ENCODE measurements at places on chromosomes 6 and 20.

DNA sequence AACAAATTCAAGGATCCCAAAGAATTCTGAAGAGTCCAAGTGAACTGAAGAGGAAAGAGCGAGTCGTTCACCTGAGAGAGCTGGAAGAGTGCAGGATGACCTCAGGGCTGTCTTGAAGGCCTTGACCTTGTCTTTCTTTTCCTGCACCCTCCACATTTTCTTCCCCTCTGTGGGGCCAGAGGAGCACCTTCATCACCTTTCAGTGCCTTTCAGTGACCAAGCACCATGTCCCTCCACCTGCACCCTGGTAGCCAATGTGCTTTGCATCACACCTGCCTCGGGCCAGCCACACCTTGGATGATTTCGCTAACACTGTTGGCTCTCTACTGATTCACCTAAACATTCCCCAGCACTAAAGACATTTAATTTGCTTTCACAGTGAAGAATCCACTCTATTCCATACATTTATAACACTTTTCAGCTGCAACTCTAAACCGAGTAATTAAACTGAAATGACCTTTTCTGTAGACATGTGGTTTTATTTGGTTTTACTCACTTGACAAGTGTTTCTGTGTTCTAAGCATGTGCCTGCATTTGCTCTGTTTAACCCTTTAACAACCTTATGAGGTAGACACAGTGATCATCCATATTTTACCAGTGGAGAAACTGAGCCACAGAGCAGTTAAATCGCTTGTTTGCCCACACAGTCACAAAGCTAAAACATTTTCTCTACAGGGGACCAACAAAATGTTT lies 121.3 kb upstream of the CST7 start:
- DNase-seq, result no peak

DNA sequence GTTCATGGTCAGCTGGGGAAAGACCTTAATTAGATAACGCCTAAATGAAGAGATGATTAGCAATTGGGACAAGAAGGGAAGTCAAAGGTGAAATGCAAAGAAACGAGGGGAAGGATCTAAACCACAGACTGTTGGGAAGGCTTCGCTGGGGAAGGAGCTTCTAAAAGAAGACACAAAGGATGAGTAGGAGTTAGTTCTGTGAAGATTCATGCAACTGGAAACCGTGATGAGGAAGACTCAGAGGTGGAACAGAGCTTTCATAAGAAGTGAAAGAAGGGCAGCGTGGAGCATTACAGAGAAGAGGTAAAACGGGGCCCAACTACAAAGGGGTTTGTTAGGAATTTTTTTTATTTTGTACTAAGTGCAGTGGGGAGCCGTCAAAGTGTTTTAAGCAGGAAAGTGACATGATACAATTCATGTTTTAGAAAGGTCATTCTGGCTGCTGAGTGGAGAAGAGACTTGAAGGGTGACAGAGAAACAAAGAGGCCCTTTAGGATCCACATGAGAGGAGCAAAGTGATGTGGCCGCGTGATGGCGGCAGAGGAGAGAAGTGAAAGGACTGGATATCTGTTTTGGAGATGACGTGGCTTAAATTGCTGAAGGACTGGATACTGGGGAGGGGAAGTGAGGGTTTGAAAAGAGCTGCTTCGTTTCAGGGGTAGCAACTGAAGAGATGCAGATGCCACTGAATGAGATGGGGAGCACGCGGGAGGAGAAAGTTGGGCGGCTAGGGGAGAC lies 33.6 kb downstream of the TTI1 start:
- DNase-seq, result no peak

- DNase-seq, result peak; percentile 31
Observed at GRCh38 chr6:83853178-83854000, at the start of gene RIPPLY2. Gene RIPPLY2 (plus strand): TSS chr6:83853360. CDS start chr6:83853417, 57 bp downstream.

GRCh38 chr6:57305761-57306160 lies 11.7 kb upstream of the PRIM2 start:
- no peak for DNase-seq

- no peak for DNase-seq
Observed at GRCh38 chr20:38812182-38812581, 6.7 kb downstream of the PPP1R16B start.

DNA sequence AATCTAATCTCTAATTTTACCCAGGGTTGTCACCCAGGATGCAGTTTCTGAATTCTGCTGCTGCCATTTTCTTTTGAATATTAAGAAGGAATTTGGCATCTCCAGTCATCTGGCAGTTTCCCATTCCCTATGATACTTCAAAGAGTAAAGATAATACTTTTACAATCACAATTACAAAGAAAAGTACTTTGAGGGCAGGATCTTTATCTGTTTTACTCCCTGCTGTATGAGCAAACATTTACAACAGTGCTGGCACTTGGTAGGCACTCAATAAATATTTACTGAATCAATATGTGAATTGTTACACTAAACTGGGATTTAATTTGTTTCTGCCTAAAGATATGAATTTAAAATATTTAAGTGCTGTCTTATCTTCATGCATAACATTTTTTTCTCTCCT lies 224.9 kb downstream of the EPHA7 start:
- DNase-seq, result no peak

All from left ventricle myocardium superior (tissue), 1 donor.